ENCODE measurements at places on chromosomes 4 and X. TPM values are rescaled to one million over a fixed set of nuclear protein-coding genes. Genes with fewer than 3 reads are reported as not detected.

The KIF4A gene
- total RNA-seq = 28.3 TPM

GRCh38 chr4:47873877-47874541 lies 36.1 kb upstream of the CORIN start:
- peaks cover 59% of the 10 kb centered on the region for H3K36me3 ChIP-seq
- H3K27me3 ChIP-seq = no peaks in the 10 kb centered on the region
- H3K4me3 ChIP-seq = no peak overlapping the region
- H3K27ac ChIP-seq = peak overlapping the region; percentile 61
- no peak for DNase-seq
- H3K4me1 ChIP-seq = peaks cover 20% of the 10 kb centered on the region

DNA sequence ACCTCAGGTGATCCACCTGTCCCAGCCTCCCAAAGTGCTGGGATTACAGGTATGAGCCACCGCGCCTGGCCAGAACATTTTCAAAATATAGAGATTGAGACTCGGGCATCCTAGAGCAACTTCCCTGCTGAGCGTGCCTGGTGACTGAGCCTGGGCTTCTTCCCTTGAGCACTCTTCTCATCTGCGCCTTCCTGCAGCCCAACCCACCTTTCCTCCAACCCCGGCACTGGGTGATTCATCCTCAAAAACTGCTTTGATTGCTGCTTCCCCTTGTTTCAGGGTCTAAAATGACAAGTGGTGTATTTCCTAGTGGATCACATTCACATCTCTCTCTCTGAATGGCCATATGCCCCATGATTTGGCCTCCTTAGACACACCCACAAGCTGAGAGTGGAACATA lies 37.8 kb downstream of the PHKA2 start:
- H3K36me3 ChIP-seq = peaks cover 8% of the 10 kb centered on the region
- no peaks in the 10 kb centered on the region for H3K27me3 ChIP-seq
- no peak overlapping the region for H3K4me3 ChIP-seq
- no peak overlapping the region for H3K27ac ChIP-seq

The IQCM gene
- not detected for total RNA-seq

Data from activated CD4-positive, alpha-beta memory T cell treated with anti-CD3 and anti-CD28 coated beads for 36 hours (primary cell).